ENCODE measurements at places on chromosomes 7 and 10. TPM values are rescaled to one million over a fixed set of nuclear protein-coding genes. Genes with fewer than 3 reads are reported as not detected.

The MMP21 gene
- 0.87 TPM for polyA plus RNA-seq

GRCh38 chr7:148397985-148398384, 192.6 kb upstream of the C7orf33 start:
- no peak for DNase-seq

- no peak for DNase-seq
Observed at GRCh38 chr10:109430043-109430760, 493.1 kb downstream of the XPNPEP1 start.

DNA sequence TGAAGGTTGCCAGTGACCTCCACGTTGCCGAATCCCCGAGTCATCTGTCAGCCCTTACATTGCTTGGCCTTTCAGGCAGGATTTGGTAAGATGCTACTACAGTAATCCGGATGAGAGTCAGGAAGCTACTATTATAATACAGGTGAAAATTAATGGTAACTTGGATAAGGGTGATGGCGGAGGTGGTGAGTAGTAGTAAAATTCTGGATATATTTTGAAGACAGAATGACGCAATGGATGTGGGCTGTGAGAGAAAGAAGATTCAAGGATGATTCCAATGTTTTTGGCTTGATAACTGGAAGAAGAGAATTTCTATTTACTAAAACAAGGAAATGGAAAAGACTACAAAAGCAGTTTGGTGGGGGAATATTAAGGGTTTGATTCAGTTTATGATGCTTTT, 1.4 kb upstream of the DNAJB12 start:
- no peak for DNase-seq

DNA sequence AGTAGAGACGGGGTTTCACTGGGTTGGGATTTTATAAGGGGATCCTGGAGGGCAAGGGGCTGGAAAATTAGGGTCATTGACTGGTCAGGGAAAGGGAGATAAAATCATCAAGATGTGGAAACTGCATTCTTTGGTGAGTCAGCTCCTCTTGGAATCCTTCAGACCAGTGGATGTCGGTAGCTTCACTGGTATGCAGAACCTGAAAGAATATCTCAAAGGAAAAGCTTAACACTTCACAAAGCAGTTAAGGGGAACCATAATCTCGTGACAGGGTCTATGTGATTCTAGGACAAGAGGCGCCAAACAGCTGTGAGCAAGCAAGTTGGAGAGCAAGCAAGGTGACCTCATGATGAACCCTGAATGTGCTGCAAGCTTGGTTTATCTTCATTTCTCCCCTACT, 634.7 kb upstream of the AUTS2 start:
- no peak for DNase-seq
